ENCODE measurements at places on chromosomes 2 and 18.

GRCh38 chr2:213787869-213788268 is 503.6 kb downstream of the SPAG16 start:
- no peak for DNase-seq

DNA sequence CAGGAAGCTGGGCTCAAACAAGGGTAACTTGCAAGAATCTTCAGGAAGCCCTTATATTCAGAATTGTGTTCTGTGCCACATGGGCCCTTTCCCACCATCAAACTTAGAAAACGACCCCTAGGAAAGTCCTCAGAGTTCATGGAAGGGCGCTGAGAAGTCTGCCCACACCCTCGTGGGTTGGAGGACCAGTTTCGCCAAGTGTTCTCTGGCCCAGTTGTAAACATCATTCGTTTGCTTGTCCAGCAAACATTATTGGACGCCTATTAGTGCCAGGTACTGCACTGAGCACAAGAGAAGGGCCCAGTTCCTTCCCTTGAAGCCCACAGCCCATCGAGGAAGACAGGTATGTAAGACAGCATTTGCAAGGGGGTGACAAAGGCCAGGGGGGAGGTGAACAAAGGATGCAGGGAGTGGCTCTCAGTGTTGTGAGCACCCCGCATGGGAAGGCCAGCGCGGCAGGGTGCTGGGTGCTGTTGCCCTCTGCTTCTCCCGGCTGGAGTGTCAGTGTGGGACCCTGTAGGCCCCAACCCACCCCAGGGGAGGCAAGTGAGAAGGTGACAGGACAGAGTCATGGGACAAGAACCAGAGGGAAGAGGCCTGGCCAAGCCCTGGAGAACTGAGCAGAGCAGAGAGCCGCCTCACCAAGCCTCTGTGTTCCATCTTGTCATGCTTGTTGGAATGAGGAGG is 60.2 kb upstream of the ALPP start:
- no peak for DNase-seq

DNA sequence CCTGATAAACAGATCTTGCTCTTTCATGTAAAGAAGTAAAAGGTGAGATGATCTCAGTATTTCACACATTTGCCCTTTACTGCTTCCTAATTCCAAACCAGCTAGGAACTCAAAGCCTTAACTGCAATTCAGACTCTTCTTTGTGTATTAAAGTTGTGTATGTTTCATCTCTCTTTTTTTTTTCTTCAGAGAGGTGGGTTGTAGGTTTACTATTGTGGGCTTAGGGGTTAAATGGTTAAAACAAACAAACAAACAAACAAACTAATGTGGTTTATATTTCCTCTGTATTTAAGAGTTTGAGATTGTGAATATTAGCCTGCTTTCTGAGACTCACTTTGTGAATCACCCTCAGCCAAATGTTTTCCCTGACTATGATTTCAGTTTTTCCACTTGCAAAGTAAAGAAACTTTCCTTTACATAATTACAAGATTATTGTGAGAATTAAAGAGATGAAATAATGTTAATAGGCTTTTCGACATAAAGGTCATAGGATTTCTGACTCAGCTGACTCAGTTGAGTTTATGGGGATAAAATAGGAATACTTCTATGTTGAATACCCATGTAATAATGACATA is 2.8 kb downstream of the GULP1 start:
- DNase-seq: no peak

DNA sequence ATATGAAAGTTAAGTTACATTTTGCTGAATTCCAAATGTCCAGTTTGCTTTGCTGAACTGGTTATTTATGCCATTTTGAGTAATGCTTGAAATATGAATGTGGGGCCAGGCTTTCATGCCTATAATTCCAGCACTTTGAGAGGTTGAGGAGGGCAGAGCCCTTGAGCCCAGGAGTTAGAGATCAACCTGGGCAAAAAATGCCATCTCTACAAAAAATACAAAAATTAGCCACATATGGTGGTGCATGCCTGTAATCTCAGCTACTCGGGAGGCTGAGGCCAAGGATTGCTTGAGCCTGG is 101.2 kb upstream of the ITGA6 start:
- DNase-seq: no peak

DNA sequence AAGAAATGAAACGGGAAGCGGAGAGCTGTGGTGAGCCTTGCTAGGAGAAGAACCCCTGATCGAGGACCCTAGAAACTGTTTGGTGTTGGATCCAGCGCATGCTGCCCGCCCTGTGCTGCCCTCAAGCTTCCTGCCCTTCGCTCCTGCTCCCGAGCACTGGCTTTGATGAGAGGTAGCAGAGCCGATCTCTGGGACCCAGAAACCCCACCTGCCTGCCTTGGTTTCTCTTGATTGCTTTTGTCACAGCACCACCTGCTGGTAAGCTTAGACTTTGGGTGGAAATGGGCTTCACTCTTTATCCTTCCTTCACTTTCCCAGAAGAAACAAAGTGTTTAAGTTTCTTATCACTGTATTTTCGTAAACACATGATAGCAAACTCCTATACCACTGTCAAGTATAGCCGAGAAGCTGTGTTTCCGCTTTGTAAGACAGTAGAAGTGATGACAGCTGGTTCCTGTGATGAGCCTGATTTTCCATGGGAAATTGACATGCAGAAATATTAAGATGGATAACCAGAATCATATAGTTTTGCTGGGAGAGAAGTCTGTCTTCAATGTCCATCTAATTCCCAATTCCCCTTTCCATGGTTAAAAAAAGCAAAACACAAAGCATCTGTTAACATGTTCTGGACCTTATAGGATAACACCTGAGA is 267.4 kb downstream of the PHLPP1 start:
- DNase-seq: peak; percentile 54

GRCh38 chr2:177204417-177204816 is 8.2 kb upstream of the HNRNPA3 start:
- no peak for DNase-seq

DNA sequence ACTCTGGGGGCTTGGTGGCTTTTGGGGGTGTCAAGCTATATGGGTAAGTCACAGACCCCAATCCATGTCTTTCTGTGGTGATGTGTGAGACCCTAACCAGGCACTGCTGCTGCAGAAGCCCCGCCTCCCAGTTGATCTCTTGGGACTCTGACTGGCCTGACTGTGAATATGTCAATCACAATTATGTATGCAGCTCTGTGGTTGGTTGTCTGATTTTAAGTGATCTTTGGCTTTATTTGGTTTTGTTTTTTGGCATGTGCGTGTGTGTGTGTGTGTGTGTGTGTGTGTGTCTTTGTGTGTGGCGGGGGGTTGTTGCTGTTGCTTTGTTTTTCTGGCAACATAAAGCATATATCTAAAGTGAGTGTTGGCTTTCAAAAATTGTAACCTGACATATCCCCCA is 78.5 kb upstream of the GLS start:
- no peak for DNase-seq

- no peak for DNase-seq
These were observed 10.1 kb upstream of the ID2 start for GRCh38 chr2:8671802-8672201.

DNA sequence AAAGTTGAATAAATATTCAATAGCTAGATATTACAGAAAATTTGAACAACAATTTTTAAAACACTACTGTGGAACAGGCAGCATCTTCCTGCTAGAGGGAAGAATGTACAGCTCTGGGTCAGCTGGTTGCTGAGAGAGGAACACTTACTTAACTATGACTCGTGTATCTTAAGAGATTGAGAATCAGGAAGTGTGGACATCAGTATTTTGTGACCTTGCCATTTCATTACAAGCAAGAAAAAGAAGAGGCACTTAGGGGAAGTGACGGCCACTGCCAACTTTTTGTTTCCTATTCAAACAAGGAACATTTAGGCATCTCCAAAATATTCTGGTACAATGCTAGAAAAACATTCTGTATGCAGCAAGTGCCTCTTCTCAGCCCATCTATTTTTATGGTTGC is 45.9 kb downstream of the ITPRID2 start:
- no peak for DNase-seq

- DNase-seq: peak; percentile 87
These were observed 27.3 kb downstream of the ZAP70 start for GRCh38 chr2:97740590-97741182.

DNA sequence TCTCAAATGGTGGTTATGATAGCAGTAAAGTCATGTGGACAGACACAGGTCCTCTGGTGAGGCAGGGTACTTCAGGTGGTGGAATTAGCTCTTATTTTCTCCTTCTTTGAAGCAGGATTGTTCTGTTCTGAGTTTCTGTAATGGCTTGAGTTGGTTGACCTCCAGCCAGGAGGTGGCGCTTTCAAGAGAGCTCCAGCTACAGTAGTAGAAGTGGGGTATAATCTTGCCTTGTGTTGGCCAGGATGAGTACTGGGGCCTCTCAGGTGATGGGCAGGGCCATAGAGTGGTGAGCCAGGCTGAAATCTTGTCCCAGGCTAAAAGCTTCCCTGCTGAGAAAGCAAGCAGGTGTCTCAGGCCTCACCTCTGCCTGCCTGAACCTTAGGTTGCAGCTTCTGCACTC is 52.5 kb upstream of the CSRNP3 start:
- no peak for DNase-seq

DNA sequence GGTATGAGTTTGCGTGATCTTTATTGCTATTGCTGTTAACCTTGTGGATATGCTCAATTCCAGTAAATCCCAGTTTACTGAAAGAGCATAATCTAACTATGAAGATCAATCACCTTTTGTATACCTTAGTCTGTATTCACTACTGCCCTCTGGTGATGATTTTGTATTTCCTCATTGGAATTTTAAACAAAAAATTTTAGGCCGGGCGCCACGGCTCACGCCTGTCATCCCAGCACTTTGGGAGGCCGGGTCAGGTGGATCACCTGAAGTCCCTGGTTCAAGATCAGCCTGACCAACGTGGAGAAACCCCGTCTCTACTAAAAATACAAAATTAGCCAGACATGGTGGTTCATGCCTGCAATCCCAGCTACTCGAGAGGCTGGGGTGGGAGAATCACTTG is 5.1 kb downstream of the COMMD1 start:
- DNase-seq: no peak

DNA sequence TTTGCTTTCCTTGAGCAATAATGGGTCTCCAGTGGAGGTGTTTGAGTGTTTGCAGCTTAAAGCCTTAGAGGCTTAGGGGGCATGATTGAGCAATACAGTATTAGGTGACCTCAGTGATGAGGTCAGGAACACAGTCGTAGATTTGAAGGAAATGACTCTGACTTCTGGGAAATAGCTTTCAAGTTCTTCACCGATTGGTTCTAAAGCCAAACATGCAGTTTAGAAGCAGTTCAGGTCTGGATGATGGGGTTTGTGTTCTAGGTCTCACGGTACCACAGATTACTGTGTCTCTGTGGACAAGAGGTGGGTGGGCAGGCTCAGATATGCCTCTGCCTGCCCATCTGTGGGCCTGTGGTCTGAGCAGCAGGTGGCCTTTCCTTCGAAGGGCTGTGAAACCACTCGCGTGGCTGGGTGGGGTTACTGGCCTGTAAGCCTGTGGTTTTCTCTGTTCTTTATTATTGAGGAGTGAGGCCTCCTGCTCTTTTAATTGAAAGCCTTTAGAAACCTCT is 7.8 kb downstream of the MTHFD2 start:
- DNase-seq: no peak

DNA sequence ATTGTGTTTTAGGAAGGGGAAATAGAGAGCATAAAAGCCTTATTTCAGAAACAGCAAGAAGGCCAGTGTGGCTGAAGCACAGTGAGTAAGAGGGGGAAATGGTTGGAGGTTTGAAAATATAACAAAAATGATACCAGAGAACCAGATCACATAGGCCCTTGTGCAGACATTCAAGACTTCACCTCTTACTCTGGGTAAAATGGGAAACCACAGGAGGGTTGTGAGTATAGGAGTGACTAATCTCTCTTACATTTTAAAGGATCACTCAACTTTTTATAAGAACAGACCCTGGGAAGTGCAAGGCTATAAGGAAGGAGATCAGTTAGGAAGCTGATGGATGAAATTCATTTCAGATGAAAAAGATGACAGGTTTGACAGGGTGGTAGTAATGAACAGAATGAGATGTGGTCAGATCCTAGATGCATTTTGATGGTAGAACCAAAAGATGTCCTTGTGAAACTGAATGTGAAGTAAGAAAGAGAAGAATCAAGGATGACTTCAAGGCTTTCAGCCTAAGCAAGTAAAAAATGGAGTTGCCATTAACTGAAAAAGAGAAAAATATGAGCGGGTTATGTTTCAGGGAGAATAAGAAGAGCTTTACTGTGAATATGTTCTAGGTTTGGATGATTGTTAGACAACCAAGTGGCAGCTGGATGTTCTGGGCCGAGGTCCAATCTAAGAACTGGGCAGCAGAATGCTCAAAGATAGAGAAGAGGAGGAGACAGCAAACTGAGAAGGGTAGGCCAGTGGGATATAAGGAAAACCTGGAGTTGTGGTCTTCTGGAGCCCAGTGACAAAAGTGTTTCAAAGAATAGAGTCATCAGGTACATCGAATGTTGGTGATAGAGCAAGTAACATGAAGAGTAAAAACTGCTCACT is 65.1 kb downstream of the USP40 start:
- DNase-seq: no peak

DNA sequence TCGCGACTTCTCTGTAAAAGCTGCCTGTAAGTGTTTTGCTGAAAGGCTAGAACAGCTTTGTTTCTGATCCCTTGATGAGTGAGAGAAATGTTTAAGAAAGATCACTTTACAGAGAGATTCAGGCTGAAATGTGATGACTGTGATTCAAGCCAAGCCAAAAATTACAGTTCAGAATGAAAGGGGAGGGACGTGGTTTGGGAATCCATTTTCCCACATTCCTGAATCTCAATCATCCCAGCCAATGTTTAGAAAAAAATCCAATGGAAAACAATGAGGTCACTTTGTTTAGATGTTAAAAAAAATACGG is 416.7 kb downstream of the ARHGAP15 start:
- no peak for DNase-seq

DNA sequence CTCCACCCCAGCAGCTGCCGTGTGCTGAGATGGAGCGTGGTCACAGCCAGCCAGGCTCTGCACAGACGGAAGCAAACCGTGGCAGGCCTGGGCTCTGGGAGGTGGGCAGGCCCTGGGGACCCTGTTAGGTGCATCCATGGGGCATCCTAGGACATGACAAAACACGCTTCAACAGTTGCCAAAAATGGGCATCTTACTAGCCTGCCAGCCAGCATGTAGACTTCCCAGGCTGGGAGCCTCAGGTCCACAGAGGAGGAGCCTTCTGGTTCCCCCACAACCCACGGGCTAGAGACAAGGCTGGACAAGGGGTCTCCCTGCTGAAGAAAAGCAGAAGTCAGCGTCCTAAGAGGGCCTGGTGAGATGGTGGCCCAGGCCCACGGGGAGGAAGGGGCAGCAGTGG is 139.5 kb downstream of the HDAC4 start:
- no peak for DNase-seq

DNA sequence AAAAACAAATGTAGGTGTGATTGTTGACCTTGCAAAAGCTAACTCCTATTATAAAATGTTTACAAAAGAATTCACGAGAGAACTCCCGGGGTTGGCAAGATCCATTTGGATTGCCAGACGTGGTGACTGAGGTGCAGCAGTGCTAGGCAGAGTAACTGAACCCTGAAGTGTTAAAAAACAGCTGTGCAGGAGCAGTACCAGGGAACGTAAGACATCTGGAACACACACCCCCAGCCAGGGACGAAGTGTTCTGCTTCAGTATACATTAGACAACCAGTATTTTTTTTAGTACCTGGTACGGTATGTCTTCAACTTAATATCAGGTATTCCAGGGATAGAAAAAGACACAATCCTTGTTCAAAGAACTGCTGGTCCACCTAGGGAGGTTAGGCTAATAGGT is 272.1 kb upstream of the EPAS1 start:
- DNase-seq: no peak

Measured in NCI-H345 (cell line).